ENCODE measurements at places on chromosomes 1 and 21. TPM values are rescaled to one million over a fixed set of nuclear protein-coding genes. Genes with fewer than 3 reads are reported as not detected.

GRCh38 chr1:198667186-198667585 lies 28.3 kb downstream of the PTPRC start:
- no peak for DNase-seq

- no peak for DNase-seq
These were observed 147.0 kb downstream of the VAV3 start for GRCh38 chr1:107817935-107818334.

DNA sequence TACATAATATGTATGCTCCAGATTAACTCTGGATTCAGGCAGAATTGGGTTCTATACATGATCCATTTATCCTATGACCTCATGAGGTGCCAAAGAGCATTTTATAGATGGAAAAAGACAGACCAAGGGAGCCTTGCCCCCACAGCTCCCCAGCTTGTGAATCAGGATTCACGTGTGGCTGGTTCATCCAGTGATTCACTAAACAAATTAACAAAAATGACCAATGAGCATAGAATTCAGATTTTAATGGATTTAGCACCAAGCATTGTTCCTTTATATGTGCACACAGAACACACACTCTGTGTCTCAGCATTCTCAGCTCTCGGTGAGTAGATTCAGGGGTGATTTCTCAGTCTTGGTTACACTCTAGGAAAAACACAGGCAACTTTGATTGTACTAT lies 51.7 kb upstream of the BARHL2 start:
- no peak for DNase-seq

GRCh38 chr1:178945763-178946266 lies 74.9 kb upstream of the ANGPTL1 start:
- no peak for DNase-seq

- no peak for DNase-seq
These were observed 279.7 kb downstream of the ST6GALNAC3 start for GRCh38 chr1:76354236-76354635.

DNA sequence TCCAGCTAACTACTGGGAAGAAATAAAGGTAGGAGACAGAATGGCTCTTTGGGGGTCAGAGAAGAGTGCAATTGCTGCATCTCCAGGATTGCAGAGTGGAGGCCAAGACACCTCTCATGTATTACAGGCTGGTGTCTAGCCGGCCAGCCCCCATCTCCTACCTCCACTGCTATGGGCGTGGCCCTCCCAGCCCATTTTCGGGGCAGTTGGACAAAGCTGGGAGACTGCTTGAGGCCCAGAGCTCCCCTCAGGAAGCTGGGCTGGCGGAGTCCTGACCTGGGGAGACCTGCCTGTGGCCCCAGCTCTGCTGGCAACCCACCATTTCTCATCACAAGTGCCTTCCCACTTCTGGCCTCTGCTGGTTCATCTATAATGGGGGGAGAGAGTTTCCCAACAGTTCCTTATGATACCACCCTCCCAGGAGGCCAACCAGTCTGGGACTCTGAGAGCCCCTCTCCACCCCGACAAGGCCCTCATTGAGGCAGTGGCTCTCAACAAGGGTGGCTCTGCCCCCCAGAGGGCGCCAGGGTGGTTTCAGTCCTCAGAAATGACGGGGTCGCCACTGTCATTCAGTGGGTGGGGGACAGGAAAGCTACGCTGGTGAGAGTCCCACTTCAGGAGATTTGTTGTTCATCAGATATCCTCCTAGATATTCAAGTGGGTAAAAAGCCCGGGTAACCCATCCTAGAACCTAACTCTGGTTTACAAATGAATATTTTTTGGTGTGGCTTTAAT lies 11.5 kb downstream of the RAP1GAP start:
- no peak for DNase-seq

- no peak for DNase-seq
These were observed 14.7 kb upstream of the HAO2 start for GRCh38 chr1:119353836-119354235.

DNA sequence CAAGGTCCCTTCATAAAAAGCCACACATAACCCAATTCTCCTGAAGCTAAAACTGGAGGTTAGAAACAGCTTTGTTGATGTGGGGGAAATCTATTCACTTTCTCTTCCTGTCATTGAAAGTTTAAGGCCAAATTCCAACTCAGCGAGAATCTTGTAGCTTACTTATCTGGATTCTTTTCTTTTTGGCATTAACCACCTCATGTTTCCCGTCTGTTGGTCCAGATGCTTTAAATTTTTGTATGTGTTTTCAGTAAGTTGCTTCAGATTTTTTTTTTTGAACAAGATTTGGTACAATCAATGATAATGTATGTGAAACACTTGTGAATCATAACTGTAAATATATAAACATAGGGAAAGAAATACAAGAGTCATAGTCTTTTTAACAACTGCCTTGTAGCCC lies 33.7 kb upstream of the NEK7 start:
- DNase-seq = peak; percentile 35

AMIGO1 gene
- 2.4 TPM for total RNA-seq

All from pulmonary artery endothelial cell (primary cell).